ENCODE measurements at places on chromosomes 1 and 21.

GRCh38 chr1:90694846-90695245 is 22.3 kb downstream of the BARHL2 start:
- no peak for DNase-seq

- no peak for DNase-seq
Observed at GRCh38 chr1:11541956-11542355, 63.0 kb downstream of the DISP3 start.

- no peak for DNase-seq
Observed at GRCh38 chr21:14886001-14886400, 178.8 kb downstream of the NRIP1 start.

- DNase-seq, result no peak
Observed at GRCh38 chr1:218880484-218881060, 293.1 kb upstream of the LYPLAL1 start.

- DNase-seq, result no peak
Observed at GRCh38 chr1:23867542-23867894, 572 bp downstream of the FUCA1 start.

- DNase-seq, result no peak
Observed at GRCh38 chr1:21783679-21784603, 992 bp upstream of the USP48 start.

- no peak for DNase-seq
Observed at GRCh38 chr1:50329332-50329932, 93.8 kb downstream of the DMRTA2 start.

- DNase-seq, result no peak
Observed at GRCh38 chr1:59690171-59690930, 124.4 kb upstream of the HOOK1 start.

DNA sequence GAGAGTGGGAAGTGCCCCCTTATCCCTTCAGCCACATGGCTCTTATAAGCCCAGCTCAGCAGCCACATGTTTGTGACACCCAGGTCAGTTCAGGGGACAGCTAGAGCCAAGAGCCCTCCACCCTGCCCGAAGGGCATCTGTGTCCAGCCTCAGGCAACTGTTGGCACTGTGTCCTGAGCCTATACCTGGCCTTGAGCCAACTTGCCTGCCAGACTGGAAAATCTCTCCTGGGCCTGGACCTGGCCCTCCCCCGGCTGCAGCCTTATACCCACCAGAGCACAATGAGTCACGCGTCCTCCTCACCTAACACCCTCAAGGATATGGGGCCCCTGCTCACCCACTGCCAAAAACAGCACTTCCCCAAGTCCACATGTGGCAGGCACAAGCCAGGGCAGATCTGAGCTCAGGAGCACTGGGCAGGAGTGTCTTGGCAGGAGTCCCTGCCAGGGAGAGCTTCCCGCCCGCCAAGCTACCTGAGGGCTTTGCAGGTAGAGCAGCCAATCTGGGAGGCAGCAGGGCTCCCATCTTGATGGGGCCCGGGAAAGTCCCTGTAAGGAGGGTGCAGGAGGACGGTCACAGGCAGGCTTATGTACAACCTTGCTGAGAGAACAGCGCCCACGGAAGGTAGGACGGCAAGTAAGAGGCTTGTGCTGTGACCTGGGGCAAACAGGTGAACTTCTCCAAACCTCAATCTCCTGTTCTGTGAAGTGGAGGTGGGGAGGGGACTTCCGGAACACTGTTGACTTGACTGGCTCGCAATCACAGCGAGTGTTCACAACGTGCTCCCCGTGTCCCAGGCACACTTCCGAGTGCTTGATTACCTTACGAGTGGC is 19.8 kb upstream of the HSPG2 start:
- no peak for DNase-seq

- DNase-seq, result no peak
Observed at GRCh38 chr21:42084079-42084478, 13.0 kb downstream of the UMODL1 start.

DNA sequence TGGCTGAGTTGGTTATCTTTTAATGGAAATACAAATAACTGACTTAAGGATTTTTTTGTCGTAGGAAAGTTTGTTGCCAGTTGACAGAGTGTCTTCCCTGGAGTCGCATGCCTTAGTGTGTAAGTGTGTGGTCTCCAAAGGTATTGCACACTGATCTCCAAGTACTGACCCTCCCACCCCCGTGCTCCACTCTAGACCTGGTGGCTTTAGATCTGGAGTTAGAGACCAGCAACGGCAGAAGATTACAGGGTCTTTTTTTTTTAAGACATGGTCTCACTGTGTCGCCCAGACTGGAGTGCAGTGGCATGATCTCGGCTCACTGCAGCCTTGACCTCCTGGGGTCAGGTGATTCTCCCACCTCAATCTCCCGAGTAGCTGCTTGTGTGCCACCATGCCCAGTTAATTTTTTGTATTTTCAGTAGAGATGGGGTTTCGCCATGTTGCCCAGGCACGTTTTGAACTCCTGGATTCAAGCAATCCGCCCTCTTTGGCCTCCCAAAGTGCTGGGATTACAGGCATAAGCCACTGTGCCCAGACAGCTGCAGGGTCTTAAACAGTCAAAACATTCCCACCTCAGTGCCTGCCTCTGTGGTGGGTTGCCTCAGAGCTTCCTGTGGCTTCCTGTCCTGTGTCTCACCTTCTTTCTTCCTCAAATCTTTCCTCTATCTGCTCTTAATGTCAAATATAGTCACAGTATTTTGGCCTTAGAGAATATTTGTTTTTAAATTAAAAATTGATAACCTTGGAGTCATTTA is 6.9 kb downstream of the TRAPPC10 start:
- no peak for DNase-seq

DNA sequence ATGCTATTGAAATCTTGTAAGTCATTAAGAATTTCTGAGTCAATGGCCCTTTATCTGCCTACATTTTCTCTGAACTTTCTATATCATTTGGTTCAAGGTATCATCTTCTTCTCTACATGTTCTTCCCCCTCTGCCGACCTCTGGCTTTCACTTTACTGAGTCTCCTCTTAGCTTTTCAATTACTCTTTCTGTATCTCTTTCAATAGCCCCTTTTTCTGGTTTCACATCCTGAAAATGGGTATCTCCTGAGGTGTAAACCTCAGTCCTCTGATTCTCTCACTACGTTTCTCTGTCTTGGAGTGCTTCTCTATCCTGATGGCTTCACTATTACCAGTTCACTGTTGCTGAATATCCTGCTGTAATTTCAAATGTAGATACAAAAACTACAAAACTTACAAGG is 98.9 kb downstream of the LYST start:
- DNase-seq, result no peak

DNA sequence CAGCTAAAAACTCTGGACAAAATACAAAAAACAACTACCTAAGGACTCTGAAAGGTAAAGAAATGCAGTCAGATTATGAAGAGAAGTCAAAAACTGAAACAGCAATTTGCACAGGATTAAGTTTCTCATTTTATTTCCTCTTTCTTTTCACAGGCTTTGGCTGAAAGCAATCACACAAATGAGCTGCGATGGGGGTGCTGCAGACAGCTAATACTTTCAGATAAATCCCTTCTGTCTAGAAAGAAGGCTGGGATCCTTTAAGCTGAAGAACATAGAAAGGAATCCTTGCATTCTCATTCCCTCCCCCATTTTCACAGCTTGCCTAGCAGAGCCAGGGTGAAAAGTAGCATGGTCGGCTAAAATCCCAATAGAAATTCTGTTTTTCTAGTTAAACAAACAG is 32.0 kb upstream of the PRDX6 start:
- no peak for DNase-seq

GRCh38 chr1:169128562-169128961 is 22.1 kb downstream of the ATP1B1 start:
- DNase-seq, result no peak

- no peak for DNase-seq
Observed at GRCh38 chr1:248697907-248698306, 4.7 kb downstream of the OR14I1 start.

GRCh38 chr1:68230484-68230802 is 1.9 kb downstream of the WLS start:
- no peak for DNase-seq

DNA sequence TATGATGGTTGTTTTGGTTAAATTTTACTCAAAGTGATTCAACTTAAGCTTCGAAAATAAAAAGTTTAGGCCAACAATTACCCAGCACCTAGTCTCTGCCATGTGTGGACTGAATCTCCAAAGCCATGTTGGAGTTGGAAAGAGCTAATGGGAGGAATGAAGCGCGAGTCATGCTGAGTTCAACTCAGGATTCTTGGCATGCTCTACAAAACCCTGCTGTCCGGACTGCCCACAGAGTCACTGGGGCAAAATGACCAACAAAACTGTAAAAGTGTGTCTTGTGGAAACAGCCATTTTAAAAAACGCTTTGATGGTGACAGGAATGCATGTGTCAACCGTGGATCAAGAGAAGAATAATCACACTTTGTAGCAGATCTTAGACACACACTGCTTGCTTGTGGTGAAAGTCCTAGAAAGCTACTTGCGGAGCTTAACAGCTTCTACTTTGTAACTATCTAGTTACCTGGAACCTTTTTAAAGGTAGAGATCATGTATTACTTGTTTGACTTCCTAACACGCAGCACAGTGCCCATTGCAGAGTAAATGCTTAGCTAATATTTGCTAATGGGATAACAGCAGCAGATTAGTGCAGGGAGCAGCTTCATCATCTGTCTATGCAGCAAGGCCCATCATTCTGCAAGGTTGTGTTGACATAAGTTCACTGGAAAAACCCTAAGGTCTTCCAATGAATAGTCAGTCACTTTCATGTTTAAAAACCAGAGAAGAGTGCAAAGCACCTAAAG is 7.0 kb upstream of the GBP6 start:
- no peak for DNase-seq

DNA sequence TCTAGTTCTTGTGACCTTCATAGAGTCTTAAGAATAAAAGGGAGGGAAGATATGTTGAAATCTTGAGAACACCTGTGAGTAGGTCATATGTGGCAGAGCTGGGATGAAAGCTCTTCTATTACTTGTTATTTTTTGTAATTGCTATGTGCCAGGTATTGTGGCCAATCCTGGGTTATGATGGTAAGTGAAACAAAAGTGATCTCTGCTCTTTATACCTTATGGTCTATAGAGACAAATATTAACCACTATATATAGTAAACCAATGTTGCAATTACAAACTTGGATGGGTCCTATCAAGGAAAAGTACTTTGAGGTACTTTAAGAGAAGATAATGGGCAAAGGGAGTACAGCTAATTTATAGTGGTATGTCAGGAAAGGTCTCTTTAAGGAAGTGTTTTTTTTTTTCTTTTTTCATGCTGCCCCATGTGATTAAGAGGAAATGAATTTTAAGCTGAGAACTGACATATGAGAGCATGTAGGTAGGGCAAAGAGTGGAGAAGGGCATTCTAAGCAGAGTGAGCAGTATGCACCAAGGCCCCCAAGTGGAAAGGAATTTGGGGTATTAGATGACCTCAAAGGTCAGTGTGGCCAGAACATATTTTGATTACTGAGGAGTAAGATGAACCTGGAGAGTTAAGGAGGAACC is 43.3 kb downstream of the POU2F1 start:
- DNase-seq, result no peak

GRCh38 chr21:34688145-34688544 is 19.4 kb downstream of the CLIC6 start:
- no peak for DNase-seq

DNA sequence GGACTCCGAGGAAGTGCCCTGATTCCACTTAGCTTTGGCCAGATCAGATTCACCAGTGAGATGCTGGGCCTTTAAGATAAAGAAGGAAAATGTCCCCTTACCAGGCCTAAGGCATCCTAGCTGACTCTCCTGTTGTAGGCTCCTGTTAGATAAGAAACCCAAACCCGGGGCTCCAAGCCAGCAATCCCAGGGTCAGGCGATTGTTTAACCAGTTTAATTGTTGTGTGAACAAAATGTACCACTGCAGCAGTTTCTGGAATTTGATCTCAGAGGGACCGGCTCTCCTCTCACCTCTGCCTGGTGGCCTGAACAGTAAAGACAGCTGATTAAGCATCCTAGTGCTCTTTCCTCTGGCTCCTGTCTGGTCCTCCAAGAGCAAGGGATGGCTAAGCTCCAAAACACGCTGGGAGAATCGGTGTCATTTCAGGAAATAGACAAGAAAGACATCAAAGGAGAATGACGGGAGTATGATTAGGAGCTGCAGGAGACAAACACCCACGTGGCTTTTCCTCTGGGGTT is 9.3 kb upstream of the KLHDC8A start:
- no peak for DNase-seq

GRCh38 chr1:91617285-91617765 is 116.7 kb downstream of the CDC7 start:
- DNase-seq, result no peak

DNA sequence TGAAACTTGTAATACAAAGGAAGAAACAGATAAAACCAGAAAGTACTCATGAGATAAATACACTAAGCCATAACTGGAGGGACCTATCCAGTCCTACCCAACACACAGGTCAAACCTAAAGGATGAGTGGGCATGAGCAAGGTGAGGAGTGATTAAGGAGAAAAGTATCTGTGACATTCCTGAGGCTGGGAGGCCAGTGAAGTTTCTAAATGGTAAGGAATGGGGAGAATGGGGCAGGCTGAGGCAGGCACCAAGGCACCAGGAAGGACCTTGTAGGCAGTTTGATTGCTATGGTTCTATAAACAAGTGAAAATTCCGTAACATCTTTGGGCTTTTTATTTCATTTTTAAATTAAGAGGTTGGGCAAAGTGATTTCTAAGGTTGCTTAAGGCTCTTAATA is 10.4 kb downstream of the DDX59 start:
- DNase-seq, result no peak

DNA sequence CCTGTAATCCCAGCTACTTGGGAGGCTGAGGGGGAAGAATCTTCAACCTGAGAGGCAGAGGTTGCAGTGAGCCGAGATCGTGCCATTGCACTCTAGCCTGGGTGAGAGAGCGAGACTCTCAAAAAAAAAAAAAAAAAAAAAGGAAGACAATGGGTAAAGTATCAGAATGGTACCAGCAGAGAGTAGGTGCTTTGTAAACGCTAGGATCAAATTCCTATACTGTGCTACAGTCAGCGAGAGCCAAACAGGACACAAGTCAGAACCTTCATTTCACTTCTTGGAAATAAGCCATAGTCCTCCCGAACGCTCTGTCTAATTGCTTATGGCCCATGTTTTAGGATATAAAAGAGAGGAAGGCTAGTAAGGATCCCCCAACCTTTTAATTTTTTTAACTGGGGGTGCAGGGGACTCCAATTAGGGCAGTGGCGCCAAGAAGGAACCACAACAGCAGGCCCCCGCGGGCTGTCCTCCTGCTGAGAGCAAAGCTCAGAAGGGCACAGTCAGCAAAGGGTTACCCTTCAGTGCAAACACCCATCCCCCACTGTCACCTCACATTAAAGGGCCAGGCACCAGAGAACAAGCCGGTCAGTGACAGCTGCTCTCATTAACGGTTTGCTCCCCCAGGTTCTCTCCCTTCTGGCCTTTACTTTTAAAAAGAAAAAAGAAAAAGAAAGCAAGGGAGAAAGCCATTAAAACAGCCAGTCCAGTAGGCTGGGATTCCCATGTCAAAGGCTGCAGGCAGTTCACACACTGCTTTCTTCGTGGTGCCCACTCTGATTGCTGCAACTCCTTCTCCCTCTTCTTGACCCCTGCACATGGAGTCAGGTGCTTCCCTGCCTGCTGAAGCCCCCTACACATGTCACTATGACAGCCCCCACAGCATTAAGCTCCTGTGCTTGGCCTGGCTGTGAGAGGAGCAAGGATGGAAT is 69.4 kb downstream of the PLPP3 start:
- DNase-seq, result no peak

Data from stimulated activated CD8-positive, alpha-beta memory T cell treated with anti-CD3 and anti-CD28 coated beads, Interleukin-7, amount 100 ng/mL, for 24 hours (primary cell).